Renal cortex interstitium (tissue), 15 donors: ENCODE measurements at places on chromosomes 12 and 14. TPM values are rescaled to one million over a fixed set of nuclear protein-coding genes. Genes with fewer than 3 reads are reported as not detected.

DNA sequence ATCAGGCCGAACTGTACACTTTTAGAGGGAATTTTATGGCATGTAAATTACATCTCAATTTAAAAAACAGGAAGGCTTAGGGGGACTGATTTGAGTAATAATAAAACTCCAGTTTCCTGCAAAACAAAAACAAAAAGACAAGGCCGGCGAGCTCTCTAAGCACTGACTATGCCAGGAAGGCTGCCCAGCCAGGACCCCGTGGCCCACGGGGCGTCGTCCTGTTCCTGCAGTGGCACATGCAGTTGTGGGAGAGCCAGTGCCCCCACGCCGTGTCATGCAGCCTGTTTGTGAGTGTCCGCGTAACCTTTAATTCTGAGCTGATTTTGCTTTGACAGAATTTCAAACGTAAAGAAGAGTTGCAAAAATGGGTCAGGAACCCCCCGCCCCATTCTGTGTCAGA lies 10.5 kb downstream of the XRCC3 start:
- no peak for DNase-seq

GRCh38 chr14:22558221-22558913 lies 30.7 kb downstream of the DAD1 start:
- no peak for DNase-seq

- DNase-seq: no peak
These were observed 70.7 kb downstream of the PTPN11 start for GRCh38 chr12:112489456-112489855.

GRCh38 chr12:116709768-116710167 lies 28.1 kb downstream of the SPRING1 start:
- no peak for DNase-seq

DNA sequence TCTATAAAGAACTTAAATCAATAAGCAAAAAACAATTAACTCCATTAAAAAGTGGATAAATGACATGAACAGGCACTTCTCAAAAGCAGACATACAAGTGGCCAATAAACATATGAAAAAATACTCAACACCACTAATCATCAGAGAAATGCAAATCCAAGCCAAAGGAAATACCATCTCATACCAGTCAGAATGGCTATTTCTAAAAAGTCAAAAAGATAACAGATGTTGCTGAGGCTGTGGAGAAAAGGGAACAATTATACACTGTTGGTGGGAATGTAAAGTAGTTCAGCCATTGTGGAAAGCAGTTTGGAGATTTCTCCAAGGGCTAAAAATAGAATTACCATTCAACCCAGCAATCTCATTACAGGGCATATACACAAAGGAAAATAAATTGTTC lies 234.5 kb upstream of the PLXNC1 start:
- no peak for DNase-seq

The C12orf42 gene
- 0.13 TPM for polyA plus RNA-seq

The ATXN3 gene
- polyA plus RNA-seq: 27.6 TPM

The SLC39A9 gene
- polyA plus RNA-seq: 84.4 TPM
